Astrocyte of the cerebellum (primary cell): ENCODE measurements at places on chromosomes 2 and 18.

GRCh38 chr2:161102770-161103450 is 57.3 kb upstream of the TANK start:
- DNase-seq, result no peak

DNA sequence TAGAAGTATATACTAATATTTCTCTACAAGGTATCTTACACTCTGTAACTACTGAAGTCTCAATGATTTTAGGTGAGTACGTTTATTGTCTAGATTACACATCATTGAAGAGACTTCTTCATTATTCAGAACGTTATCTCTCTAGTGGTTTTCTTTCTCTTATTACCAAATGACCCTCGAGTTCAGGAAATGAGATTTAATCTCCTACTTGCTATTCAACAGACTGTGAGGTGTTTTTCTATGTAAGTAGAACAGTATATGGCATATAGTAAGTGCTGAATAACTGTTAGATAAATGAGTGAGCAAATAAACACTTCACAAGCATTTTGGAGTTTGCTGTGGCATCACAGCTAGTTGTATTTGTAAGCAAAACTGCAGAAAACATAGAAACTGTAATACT is 947.2 kb upstream of the SLC39A10 start:
- no peak for DNase-seq

DNA sequence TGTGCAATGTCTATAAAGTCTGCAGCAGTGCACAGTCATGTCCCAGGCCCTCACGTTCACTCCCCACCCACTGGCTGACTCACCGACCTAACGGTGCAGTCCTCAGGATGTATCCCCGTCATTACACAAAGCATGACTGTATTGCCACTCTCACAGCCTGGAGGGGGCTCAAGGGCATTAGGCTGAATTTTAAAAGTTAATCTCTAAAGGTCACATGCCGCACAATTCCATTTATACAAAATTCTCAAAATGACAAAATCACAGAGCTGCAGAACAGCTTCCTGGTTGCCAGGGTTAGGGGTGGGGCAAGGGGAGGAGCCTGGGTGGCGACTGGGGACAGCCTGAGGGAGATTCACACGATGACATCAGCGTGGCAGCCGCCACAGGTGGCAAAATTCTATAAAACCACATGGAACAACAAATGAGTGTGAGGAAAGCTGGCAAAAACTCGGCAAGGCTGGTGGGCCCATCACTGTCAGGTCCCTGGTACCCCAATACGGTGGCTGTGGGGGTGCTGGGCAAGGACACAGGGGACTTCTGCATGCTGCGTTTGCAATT is 97.6 kb downstream of the NDUFA10 start:
- DNase-seq, result peak; percentile 13

DNA sequence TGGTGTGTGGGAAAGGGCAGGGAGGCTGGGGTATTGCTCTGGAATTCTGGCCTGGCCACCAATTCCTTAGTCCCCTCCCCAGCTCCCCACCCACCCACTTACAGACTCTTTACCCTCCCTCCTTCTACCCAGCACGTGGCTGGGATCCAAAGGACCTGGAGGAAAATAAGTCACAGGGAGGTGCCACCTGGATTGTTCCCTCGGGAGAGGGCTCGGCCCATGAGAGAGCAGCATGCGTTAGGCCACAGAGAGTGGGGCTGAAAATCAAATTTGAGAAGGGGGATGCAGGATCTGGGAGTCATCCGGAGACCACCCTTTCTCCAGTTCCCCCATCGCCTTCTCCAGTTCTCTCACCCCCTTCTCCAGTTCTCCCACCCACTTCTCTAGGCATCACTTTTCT is 3.0 kb downstream of the ASPRV1 start:
- no peak for DNase-seq

DNA sequence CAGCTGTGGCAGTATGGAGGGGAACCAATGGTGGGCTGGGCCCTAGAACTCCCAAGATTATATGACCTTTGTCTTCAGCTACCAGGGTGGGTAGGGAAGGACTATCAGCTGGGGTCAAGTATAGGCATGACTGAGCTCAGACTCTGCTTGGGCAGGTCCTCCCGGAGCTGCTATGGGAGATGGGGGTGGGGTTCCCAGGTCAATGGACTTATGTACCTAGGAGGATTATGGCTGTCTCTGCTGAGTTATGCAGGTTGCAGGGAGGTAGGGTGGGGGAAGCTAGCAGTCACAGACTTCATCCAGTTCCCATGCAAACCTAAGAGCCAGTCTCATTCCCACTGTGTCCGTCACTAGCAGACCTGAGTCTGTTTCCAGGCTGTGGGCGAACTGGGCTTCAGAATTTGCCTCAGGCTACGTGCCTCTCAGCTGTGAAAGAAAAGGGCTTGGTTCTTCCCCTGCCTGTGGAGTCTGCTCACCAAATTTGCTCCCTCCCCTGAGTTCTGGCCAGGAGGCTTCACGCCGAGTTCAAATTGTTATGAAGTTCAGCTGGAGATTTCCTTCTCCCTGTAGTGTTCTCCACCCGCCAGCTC is 985.8 kb upstream of the NRXN1 start:
- no peak for DNase-seq

- peak; percentile 81 for DNase-seq
These were observed 9.9 kb downstream of the CCT7 start for GRCh38 chr2:73243884-73244570.

- DNase-seq, result no peak
These were observed 7.4 kb upstream of the RMC1 start for GRCh38 chr18:23495723-23496440.

GRCh38 chr18:79260023-79260422 is 135.7 kb upstream of the NFATC1 start:
- no peak for DNase-seq

DNA sequence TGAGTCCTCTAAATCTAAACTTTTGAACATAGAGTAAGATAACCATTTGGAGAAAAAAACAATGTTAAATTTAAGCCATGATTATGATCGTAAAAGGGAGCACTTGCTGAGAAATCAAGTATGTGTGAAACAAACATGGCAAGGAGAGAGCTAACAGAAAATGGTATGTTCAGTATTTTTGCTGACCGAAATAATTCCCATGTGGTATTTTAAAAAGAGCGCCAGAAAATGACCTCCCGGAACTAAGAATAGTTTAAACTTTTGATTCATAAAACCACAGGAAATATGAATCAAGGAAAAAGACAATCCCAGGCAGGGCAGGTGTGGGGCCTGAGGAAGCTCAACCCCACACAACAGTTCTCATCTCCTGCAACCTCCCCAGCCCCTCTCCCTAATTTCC is 74.2 kb downstream of the DOCK10 start:
- no peak for DNase-seq

DNA sequence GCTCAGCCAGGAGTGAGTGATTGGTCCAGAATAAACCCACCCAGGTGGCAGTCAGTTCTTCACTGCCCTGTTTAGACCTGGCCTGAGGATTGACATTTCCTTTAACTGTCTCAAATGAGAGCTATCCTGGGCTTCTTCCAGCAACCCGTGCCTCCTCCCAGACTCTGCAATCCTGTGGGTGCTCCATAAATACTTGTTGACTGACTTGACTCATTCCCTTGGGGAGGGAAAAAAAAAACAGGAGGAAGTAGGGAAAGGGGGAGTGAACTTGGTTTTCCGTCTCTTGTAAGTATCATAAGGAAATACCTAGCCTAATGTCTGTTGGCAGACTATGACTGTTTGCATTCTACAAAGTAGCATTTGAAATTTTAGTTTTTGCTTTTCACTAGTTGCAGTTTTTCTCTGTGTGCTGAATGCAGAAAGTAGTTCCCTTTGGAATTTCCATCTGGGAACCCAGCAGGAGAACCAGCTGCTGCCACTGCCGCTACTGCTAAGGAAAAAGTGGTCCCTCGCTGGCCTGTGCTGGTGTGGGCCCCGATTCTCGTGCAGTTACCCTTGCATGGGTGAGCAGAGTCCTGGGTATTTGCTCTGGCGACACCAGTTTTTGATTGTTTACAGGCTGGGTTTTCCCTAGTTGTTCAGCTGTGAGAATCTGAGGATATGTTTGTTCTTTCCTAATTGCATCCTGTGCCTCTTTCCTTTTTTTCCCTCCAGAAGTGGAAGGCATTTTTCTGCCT is 78.8 kb downstream of the TGOLN2 start:
- DNase-seq, result peak; percentile 68

DNA sequence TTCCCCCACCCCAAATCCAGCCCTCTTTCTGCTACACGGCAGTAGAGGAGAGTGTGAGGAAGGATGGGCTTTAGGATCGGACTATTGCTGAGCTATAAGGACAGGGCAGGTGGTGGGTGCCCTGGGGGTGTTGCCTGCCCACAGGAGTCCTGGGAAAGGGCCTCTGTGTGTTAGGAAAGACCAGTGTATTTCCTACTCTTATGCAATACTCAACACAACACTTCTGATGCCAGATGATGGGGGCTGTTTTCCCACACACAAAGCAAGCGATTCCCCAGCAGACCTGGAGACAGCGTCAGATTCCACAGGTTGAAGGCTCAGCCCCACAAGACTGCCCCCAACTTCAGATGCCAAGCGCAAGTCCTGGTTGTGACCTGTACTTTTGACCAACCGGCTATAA is 91.0 kb upstream of the LCLAT1 start:
- DNase-seq, result no peak

DNA sequence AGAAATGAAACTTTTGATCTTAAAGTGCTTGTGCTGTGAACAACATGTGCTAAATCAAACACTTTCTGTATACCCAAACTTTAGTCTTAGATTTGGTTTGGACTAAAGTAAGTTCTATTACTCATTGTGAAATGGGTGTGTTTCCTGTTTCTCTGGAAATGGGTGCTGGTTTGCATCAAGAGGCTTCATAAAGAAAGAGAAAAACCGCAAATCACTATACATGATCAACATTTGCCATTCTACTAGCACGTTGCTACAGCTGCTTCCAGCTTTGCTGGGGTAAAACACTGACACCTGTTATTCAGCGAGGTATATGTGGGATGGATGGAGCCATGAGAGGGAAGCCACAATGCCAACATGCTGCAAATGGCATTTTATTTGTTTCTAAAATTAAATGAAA is 547.0 kb upstream of the ACVR2A start:
- no peak for DNase-seq

GRCh38 chr2:100228967-100229366 is 86.6 kb upstream of the AFF3 start:
- no peak for DNase-seq

DNA sequence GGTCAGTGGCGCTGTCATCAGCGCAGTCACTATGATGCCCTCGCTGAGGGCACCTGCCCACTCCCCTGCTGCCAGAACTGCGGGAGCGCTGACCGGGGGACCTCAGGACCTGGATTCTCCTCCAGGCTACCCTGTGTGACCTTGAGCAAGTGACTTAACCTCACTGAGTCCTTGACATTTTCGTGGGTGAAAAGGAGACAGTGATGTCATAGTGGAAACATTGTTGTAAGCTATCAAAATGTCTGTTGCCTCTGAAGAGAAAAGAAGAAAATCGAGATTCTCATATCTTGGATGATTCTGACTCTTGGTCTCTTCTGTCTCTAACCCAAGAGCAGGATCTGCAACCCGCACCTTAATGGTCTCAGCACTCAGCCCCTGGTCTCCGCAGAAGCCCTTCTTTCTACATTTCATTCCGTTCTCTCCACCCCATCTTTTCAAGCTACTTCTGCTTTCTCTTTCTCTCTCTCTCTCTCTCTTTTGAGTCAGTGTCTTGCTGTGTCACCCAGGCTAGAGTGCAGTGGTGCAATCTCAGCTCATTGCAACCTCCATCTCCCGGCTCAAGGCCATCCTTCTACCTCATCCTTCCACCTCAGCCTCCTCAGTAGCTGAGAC is 978 bp upstream of the TUBA4A start:
- no peak for DNase-seq

DNA sequence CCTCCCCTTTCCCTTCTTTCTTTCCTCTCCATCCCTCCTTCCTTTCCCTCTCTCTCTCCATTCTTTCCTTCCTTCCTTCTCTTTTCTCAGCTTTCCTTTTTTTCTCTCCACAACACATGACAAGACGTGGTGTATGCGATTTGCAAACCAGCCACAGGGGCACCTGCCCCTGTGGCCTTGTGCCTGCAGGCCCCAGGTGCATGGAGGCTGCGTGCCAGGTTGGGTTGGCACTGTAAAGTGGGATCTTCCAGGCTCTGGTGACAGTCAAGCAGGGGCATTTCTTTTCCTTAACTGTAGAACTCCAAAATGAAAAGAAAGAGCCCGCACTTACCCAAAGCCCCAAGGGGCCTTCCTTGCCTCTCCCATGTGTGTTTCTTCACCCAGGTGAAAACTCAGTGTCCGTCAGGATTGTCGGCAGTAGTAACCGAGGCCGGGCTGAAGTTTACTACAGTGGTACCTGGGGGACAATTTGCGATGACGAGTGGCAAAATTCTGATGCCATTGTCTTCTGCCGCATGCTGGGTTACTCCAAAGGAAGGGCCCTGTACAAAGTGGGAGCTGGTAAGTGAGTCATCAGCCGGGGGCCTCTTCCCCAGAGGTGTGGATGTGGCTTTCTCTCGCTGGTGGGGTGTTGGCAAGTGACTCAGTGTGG is 50.9 kb downstream of the MARCO start:
- no peak for DNase-seq

DNA sequence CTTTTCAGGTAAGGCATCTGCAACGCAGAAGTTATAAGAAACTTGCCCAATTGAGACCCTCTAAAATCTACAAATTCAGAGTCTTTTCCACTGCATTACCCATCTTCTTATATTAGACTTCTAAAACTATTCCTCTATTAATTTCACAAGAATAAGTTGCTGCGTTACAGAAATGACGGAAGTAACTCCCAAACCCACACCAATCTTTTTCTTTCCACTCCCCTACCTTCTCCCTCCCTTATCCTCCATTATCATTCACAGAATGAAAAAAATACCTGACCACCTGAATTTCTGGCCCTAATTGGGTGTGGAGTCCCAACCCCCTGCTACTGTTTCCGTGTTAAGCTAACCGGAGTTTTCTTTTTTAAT is 689 bp downstream of the RPRD1A start:
- no peak for DNase-seq
